DMS 273 treated with DMSO at 0.1 percent for 48 hours (cell line): ENCODE measurements at places on chromosomes 6 and 20.

DNA sequence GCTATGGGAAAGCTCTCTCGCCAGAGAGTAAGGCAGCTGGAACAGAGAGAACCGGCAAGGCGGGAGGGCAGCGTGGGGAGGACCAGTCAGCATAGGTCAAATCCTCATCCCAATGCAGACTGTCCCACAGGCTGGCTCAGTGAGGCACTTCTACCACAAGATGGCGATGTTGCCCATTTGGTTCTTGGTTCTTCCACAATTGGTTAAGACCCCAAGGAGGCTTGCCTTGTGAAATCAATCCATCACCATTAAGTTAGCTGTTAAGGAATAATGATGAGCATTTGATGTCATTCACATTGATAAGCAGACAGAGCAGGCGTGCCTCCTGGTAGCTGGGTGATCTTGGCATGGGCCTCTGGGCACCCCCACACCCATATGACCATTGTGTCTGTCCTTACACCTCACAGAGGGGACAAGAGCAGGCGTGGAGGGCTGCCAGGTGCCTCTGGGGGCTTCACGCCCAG is 2.4 kb downstream of the CSTL1 start:
- peak; percentile 34 for DNase-seq

DNA sequence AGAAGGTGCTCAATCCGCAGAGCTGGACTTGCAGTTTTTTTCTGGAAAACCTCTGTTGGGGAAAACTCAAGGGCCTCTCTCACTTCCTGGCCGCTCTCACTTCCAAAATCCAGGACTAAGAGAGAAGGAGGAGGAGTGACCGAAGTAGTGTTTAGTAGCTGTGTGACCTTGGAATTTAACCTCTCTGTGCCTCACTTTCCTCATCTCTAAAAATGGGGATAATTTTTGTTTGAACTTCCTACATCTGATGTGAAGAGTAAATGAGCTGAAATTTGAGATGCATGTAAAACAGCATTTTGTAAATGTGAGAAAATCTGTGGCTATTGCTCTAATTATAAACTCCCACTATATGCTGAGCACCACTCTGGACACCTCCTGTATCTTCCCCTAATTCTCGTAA is 5.1 kb downstream of the SLC13A3 start:
- DNase-seq, result no peak

- no peak for DNase-seq
Observed at GRCh38 chr20:10469056-10469455, 34.0 kb downstream of the SLX4IP start.

- no peak for DNase-seq
Observed at GRCh38 chr6:157292202-157292601, 31.1 kb downstream of the TMEM242 start.

- DNase-seq, result no peak
Observed at GRCh38 chr6:126718600-126719327, 378.8 kb downstream of the CENPW start.
